ENCODE measurements at places on chromosomes 5 and 9.

GRCh38 chr5:99305045-99305580, 376.3 kb upstream of the CHD1 start:
- no peak for DNase-seq

DNA sequence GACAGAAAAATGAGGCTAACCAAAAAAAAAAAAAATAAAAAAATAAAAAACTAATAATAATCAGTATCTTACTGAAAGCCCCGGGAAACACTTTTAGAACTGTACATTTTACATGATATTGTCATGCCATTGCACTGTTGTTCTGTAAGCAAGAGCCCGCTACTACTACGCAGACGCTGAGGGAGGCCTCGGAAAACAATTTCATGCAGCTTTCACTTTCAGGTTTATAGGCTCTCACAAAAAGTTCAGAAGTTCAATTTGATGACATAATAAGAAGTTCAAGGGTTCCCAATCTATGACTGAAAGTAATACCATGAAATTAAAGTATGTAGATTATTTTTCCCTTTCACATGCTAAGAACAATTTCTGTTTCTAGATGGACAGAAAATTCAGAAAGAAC, 318.3 kb upstream of the ITGA1 start:
- DNase-seq, result no peak

DNA sequence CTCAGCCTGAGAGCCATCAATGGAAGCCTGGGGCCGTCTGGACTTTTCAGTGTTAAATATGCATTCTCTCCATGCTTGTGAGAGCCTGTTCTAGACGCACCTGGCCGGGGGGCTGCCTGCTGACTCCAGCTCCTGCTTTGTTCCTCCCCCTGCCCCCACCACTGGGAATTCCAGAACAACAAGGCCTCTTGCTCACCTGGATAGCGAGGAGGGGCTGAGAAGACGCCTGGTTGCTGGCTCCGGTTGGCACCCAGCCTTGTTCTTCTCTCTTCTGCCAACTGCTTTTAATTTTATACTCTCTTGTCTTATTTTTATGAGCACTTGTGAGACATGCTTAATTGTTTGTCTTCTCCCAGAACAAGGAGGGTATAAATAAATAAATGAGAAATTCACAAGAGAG, 15.0 kb upstream of the RAPGEF1 start:
- DNase-seq, result no peak

GRCh38 chr9:124038790-124039633, 27.4 kb downstream of the LHX2 start:
- no peak for DNase-seq

DNA sequence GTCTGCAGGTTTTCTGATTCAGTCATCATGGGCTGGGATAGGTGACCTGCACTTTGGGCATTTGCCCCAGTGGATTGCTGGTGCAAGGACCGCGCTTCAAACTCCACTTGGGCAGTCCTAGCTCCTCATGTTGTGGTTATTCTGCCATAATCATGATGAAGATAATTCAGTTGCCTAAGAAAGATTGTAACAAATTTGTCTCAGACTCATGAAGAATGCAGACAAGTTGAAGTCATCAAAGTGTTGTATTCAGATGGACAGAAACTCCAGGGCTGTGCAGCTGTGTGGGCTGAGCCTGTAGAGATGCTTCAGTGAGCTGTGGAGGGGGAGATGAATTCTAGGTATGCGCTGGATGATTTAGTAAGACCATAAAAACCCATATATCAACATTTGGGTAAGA, 38.5 kb downstream of the TARS1 start:
- no peak for DNase-seq

DNA sequence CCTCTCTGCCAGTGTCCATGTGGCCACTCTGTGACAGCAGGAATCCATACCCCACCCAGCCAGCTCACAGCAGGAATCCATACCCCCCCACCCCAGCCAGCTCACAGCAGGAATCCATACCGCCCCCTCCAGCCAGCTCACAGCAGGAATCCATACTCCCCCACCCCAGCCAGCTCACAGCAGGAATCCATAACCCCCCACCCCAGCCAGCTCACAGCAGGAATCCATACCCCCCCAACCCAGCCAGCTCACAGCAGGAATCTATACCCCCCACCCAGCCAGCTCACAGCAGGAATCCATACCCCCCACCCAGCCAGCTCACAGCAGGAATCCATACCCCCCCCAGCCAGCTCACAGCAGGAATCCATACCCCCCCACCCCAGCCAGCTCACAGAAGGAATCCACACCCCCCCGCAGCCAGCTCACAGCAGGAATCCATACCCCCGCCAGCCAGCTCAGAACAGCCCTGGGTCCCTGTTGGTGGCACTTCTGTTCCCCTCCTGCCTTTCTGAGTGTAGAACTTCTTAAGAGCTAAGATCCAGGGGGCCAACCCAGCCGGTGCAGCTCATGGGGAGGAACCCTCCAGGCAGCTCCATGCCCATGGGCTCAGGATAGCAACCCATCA, 8.4 kb upstream of the RXRA start:
- DNase-seq, result no peak

DNA sequence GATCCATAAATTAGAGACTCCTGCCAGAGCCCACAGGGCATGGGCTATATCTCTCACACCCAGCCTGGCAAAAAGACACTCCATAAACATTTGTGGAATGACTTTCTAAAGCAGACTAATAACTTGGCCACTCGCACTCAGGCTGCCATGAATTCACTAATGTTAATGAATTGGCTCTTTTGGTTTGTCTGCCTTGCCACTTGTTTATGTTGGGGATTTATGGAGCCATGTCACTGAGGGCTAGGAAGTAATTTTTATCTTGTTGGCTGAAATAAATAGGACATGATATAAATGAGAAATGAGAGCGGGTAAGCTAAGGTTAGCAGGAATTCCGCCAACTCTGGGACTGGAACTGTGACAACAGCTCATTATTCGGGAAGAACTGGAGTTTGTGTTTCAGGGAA, 55.2 kb downstream of the DROSHA start:
- DNase-seq, result no peak
